ENCODE measurements at places on chromosomes 6 and 20. TPM values are rescaled to one million over a fixed set of nuclear protein-coding genes. Genes with fewer than 3 reads are reported as not detected.

DNA sequence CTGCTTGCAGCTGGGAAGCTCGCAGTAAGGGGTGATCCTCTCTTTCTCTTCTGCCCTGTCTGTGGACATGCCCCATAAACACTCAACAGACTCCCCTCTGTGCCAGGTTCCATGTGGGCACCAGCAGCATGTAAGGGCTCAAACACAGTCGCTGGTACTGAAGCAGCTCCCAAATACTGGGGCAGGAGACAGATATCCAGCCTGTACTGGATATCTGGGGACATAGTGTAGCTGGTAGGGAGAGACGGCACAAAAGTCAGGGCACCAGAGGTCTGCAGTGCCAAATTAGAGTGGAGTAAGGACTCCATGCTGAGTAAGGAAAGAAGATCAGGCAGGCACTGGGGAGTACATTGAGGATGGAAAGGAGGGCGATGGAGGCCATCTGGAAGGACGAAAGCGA is 48.3 kb upstream of the RSPO4 start:
- H3K27ac ChIP-seq, result no peak overlapping the region
- H3K27me3 ChIP-seq, result no peaks in the 10 kb centered on the region
- H3K4me3 ChIP-seq, result no peak overlapping the region

DNA sequence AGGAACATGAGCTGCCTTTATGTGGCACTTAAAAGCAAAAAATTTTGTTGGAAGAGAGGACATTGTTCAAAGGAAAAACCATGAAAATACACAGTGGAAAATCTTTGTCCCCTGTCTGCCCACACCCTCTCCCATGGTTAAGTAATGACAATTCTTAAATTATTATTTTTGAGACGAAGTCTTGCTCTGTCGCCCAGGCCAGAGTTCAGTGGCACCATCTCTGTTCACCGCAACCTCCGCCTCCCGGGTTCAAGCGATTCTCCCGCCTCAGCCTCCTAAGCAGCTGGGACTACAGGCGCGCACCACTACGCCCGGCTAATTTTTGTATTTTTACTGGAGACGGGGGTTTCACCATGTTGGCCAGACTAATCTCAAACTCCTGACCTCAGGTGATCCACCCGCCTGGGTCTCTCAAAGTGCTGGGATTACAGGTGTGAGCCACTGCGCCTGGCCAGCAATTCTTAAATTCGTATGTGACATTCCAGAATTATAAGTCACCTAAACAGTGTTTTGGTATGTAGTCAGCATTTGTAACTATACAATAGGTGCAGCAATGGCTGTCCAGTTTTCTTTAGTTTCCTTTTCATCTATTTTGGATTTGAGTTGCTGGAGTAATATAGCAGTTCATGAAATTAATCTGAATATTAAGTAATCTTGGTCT is 636 bp upstream of the SSR1 start:
- H3K4me1 ChIP-seq, result peaks cover 16% of the 10 kb centered on the region
- peaks cover 5% of the 10 kb centered on the region for H3K36me3 ChIP-seq
- no peaks in the 10 kb centered on the region for H3K27me3 ChIP-seq
- peak overlapping the region; percentile 95 for H3K4me3 ChIP-seq
- H3K27ac ChIP-seq, result peak overlapping the region; percentile 95
- no peak for DNase-seq

CCN6 gene
- 0.54 TPM for polyA plus RNA-seq

GRCh38 chr6:170178561-170179477 is 112.1 kb downstream of the DLL1 start:
- H3K27me3 ChIP-seq, result no peaks in the 10 kb centered on the region
- H3K36me3 ChIP-seq, result no peaks in the 10 kb centered on the region

MMP24 gene
- 0.11 TPM for polyA plus RNA-seq

FNDC11 gene
- polyA plus RNA-seq, result 0.01 TPM

GRCh38 chr6:90048206-90048967 is 154.1 kb downstream of the GJA10 start:
- no peaks in the 10 kb centered on the region for H3K27me3 ChIP-seq
- no peak for DNase-seq
- H3K4me3 ChIP-seq, result no peak overlapping the region
- no peaks in the 10 kb centered on the region for H3K36me3 ChIP-seq

SLC35F1 gene
- not detected for polyA plus RNA-seq

DNA sequence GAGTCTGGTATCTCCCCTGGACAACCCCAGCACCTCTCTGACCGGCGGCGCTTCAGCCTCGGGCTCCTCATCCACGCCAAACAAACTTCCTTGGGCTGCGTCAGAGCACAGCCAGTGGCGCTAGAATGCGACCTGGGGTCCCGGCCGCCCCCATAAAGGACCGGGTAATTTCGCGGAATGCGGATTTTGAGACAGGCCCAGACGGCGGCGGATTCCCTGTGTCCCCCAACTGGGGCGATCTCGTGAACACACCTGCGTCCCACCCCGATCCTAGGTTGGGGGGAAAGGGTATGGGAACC is 1.6 kb downstream of the FOXP4 start:
- H3K4me1 ChIP-seq, result peaks cover 48% of the 10 kb centered on the region
- no peaks in the 10 kb centered on the region for H3K36me3 ChIP-seq
- DNase-seq, result no peak
- H3K27ac ChIP-seq, result peak overlapping the region; percentile 52

ANKRD66 gene
- polyA plus RNA-seq, result not detected

MYMX gene
- 0.14 TPM for polyA plus RNA-seq

DNA sequence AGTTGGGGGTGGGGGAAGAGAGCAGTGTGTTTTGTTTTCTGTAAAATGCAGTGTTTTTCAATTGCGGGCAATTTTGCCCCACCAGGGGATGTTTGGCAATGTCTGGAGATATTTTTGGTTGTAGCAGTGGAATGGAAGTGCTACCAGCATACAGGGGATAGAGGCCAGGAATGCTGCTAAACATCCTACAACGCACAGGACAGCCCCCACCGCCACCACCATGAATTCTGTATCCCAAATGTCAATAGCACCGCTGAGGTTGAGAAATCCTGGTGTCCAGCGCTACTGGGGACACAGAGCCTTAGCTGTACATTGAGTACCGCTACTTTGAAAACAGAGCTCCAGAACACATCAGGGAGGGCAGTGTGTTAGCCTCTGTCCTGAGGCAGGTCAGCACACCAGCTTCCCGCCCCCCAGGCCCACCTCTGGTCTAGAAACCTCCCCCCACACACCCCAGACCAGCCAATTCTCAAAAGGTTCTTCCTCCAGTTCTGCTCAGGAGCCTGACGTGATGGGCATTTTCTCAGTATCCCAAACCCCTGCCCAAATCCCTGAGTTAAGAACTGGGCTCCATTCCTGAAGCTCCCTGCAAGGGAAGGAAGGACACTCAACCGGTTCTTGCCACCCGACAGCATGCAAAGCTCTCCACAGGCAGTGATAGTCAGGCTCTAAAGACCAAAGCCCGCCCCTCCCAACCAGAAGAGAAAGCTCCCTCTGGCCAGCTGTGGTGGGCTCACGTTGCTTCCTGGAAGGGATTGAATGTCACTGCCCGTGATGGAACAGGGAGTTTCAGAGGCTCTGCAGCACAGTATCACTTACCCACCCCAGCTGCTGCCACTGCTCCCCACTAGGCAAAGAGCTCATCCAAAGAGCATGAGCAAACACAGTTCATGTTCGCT is 321.5 kb upstream of the JARID2 start:
- no peak overlapping the region for H3K4me3 ChIP-seq
- no peak overlapping the region for H3K27ac ChIP-seq
- no peak for DNase-seq
- H3K4me1 ChIP-seq, result no peaks in the 10 kb centered on the region
- no peaks in the 10 kb centered on the region for H3K36me3 ChIP-seq

- H3K36me3 ChIP-seq, result no peaks in the 10 kb centered on the region
- no peaks in the 10 kb centered on the region for H3K4me1 ChIP-seq
- DNase-seq, result no peak
- no peaks in the 10 kb centered on the region for H3K27me3 ChIP-seq
Observed at GRCh38 chr6:684831-685636, 7.9 kb downstream of the EXOC2 start.

IP6K3 gene
- 6.4 TPM for polyA plus RNA-seq

DNA sequence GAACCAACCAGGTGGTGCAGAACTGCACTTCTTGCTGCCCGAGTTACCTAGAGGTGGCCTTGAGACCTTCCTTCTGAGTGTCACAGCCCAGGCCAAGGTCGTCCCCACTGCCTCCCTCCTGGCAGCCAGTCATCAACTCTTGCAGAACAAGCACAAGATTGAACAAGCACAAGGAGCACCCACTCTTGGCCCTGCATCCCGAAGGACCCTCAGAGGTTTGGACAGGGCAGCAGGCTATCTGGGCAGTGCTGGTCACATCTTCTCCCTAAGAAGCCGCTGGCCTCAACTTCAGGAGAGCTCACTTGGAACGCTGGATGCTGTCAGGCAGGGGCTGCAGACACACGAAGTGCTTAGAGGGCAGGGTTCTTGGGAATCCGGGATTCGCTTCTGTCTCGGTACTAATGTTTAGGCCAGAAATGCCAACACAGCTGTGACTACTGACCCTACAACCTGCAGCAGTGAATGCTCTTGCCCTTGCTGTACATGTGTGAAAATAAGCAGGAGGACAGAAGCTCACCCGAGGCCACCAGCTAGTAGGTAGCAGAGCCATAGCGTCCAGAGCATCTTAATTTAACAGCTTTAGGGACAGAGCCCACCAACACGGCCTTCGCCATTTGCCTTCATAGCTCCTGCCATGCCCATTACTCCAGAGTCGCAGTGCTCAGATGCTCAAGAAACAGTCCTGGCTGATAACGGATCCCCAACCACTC is 4.0 kb upstream of the ACSS1 start:
- no peak overlapping the region for H3K27ac ChIP-seq
- H3K27me3 ChIP-seq, result no peaks in the 10 kb centered on the region
- H3K36me3 ChIP-seq, result no peaks in the 10 kb centered on the region
- DNase-seq, result no peak

DNA sequence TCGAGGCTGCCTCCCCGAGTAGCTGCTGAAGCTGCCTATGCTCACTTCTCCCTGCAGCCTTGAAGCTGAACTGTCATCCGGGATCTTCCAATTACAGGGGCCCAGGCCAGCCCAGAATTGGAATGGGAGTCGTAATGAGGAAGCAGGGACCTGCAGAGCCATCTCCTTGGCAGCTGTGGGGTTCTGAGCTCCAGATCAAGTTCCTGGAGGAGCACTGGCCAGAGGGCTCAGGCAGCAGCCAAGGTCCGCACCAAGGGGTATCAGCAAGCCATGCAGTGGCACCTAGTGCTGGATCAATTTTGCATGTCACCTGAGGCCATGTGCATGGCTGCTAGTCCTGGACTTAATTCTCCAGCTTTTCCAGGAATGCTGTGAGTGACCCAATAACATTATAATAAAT is 163.2 kb upstream of the TSHZ2 start:
- no peaks in the 10 kb centered on the region for H3K36me3 ChIP-seq
- H3K27me3 ChIP-seq, result no peaks in the 10 kb centered on the region
- H3K4me1 ChIP-seq, result no peaks in the 10 kb centered on the region
- H3K27ac ChIP-seq, result no peak overlapping the region

GRCh38 chr20:39713076-39713840 is 751.1 kb downstream of the DHX35 start:
- H3K27ac ChIP-seq, result no peak overlapping the region
- H3K27me3 ChIP-seq, result no peaks in the 10 kb centered on the region
- no peak overlapping the region for H3K4me3 ChIP-seq
- DNase-seq, result no peak
- no peaks in the 10 kb centered on the region for H3K4me1 ChIP-seq

OR2H1 gene
- polyA plus RNA-seq, result not detected

FOXF2 gene
- not detected for polyA plus RNA-seq

COL11A2 gene
- 0.15 TPM for polyA plus RNA-seq

DACT2 gene
- polyA plus RNA-seq, result 1.3 TPM

GRCh38 chr6:132028029-132028428 is 76.9 kb upstream of the CCN2 start:
- H3K4me3 ChIP-seq, result no peak overlapping the region
- H3K27ac ChIP-seq, result no peak overlapping the region
- H3K27me3 ChIP-seq, result no peaks in the 10 kb centered on the region

DNA sequence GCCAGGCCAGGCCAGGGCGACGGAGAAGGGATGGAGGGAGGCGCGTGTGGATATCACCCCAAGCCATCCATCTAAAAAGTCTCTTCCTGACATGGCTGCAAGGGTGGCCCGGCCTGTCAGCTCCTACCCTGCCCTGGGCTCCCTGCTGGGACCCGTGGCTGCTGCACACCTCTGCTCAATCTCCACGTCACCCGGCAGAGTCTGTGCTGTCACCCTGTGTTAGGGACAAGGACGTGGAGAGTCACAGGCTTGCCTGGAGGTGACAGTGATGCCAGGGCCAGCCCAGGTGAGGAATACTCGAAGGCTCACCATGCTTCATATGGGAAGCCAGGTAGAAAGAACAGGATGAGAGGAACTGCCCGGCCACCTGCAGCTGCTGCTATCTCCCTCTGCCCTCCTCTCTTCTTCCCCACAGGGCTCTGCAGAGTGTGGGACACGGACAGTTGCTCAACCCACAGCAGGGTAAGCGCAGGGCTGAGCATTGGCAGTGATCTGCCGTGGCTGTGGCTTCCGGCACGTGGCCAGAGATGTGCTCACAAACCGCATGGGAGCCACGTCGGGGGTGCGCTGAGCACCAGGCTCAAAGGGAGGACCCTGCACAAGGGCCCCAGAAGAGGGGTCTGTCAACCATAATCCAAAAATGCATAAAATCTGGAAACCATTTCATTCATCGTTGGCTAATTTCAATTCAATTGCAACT is 214.3 kb downstream of the DLL1 start:
- H3K36me3 ChIP-seq, result no peaks in the 10 kb centered on the region
- no peaks in the 10 kb centered on the region for H3K4me1 ChIP-seq
- no peak overlapping the region for H3K27ac ChIP-seq
- DNase-seq, result no peak
- H3K27me3 ChIP-seq, result no peaks in the 10 kb centered on the region

- H3K36me3 ChIP-seq, result no peaks in the 10 kb centered on the region
- H3K4me1 ChIP-seq, result peaks cover 5% of the 10 kb centered on the region
- DNase-seq, result no peak
- no peaks in the 10 kb centered on the region for H3K27me3 ChIP-seq
Observed at GRCh38 chr6:156985309-156985708, 208.1 kb downstream of the ARID1B start.

CGA gene
- polyA plus RNA-seq, result not detected

- no peaks in the 10 kb centered on the region for H3K36me3 ChIP-seq
- no peak overlapping the region for H3K27ac ChIP-seq
- no peaks in the 10 kb centered on the region for H3K27me3 ChIP-seq
- no peaks in the 10 kb centered on the region for H3K4me1 ChIP-seq
Observed at GRCh38 chr20:1846341-1846740, 48.9 kb upstream of the SIRPA start.

GJA10 gene
- not detected for polyA plus RNA-seq

GRCh38 chr20:59495894-59496510 is 108.3 kb upstream of the PHACTR3 start:
- H3K4me3 ChIP-seq, result no peak overlapping the region
- H3K36me3 ChIP-seq, result no peaks in the 10 kb centered on the region
- no peak overlapping the region for H3K27ac ChIP-seq
